ENCODE measurements at places on chromosomes 5 and 9. TPM values are rescaled to one million over a fixed set of nuclear protein-coding genes. Genes with fewer than 3 reads are reported as not detected.

Gene GCNT4
- 0.33 TPM for total RNA-seq

DNA sequence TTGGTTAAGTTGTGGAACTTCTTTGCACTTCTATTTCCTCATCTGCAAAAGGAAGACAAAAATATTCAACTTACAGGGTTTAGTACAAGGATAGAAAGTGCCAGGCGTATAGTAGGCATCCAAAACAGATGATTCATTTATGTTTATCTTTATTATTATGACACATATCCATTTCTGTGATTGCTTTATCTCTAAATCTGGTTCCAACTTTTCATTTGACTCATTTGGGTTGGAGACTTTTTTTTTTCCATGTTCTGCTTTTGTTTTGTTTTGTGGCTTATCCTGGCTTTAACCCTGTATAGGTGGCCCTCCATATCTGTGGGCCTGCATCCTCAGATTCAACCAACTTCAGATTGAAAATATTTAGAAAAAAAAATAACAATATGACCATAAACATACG is 186.7 kb upstream of the SLC24A2 start:
- no peak for DNase-seq

Gene URM1
- 45.4 TPM for total RNA-seq

Gene FAM240B
- not detected for total RNA-seq

Gene ARL14EPL
- not detected for total RNA-seq

DNA sequence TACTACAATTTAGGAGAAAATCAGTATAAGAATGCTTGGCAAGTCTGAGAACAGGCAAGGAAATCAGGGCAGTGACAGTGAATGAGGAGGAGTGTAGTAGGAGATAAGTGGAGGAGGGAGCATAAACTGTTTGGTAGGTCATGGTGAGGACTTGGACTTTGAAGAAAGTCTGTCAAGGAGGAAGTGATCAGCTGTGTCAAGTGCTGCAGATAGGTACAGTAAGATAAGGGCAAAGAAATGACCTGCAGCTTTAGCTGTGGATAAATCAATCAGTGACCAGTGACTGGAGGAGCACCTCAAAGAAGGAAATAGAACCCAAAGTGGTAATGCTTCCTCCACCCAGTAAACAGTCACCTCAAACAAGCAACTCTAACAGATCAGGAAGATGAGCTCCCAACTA is 106.3 kb downstream of the RAPGEF6 start:
- no peak for DNase-seq

- no peak for DNase-seq
Observed at GRCh38 chr5:168851902-168852321, 272.7 kb upstream of the PANK3 start.

GRCh38 chr9:105901514-105902109 is 207.3 kb downstream of the TMEM38B start:
- no peak for DNase-seq

DNA sequence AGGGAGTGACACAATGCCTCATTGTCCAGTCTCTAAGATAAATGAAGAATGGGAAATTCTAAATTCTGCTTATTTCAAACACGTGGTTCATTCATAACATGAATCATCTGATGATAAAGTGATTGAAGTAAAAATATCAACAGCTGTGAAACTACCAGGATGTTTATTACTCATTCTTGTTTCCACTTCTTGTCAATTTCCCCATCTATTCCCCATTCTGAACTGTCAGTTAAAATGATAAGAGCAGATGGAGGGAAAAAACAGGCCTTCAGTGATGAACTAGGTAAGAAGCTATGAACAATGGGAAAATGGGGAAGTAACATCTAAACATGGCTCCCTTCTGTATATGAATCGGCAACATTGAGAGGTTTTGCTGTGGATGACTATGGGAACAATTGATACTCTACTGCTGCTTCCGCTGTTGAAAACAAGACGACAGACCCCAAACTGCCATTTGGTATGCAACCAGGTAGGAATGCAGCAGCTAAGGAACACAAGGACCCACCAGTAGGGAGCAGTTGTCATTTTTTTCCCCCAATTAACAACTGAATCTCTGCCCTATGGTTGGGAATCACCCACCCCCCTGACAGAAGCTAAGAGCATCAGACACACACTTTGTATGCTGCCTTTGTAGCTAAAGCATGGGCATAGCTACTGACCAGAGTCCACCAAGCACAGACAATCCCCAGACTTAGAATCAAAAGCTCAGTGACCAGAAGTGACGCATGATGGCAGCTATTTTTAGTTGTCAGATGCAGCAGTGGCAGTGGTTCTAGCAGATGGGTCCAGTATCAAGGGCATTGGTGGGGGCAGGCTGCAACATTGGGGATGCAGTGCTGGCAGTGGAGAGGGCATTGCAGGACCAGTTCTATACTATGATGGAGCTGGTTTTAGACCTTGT is 52.9 kb upstream of the ZNF366 start:
- DNase-seq = no peak

- DNase-seq = no peak
Observed at GRCh38 chr5:133404724-133405123, 207.6 kb downstream of the FSTL4 start.

DNA sequence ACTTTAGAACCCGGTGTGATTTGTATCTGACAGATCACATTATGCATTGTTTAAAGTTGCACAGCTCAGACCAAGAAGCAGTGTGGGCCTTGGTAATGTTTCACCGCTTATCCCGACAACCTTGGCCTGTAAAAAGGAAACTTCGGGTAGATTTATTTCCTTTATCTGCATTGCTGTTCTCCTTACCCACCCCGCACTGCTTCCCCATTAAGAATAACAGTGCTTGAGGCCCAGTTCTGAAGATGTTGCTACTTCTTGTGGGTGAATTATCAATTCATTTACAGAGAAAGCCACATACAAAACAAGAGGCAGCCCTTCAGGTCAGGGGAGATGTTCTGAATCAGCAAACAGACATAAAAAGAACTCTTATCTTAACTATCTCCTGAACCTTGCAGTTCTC is 8.4 kb downstream of the SMARCA2 start:
- no peak for DNase-seq

Gene TMEM215
- not detected for total RNA-seq

- no peak for DNase-seq
Observed at GRCh38 chr9:5453673-5454072, 3.3 kb downstream of the CD274 start.

DNA sequence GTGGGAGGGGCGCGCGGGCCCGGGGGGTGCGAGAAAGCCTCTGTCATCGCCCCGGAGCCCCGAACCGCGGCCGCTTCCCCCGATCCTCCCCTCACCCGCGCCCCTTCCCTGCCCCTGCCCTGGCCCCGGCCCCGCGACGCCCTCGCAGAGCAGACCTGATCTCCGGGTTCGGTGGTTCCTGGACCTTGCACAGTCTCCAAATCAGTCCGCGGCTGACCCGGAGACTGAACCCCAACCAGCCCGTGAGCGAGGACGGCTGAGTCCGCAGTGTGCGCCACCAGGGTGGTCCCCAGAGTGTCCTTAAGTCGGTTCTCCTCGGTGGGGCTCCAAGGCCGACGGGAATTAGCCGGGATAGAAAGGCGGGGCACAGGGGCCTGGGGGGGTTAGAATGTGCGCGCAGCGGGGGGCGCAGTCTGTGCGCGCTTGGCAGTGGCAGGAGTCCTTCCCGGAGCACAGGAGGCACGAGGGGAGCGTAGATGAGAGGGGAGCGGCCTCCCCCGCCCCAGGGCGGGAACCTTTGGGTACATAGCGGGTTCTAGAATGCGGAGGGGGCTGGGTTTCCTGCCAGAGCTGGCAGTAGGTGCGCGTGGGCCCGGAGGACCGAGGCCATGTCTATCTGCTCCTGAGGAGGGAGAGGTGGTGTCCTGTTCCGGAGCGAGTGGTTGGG is 779 bp downstream of the PKN3 start:
- no peak for DNase-seq

GRCh38 chr9:138049085-138049778 is 171.7 kb downstream of the CACNA1B start:
- DNase-seq = no peak

GRCh38 chr5:125011419-125011818 is 265.0 kb upstream of the ZNF608 start:
- DNase-seq = no peak

GRCh38 chr9:124761196-124761595 is 9.9 kb downstream of the NR6A1 start:
- DNase-seq = no peak

- DNase-seq = no peak
Observed at GRCh38 chr5:34685485-34686165, 29.5 kb downstream of the RAI14 start.

Gene SPINK5
- not detected for total RNA-seq

DNA sequence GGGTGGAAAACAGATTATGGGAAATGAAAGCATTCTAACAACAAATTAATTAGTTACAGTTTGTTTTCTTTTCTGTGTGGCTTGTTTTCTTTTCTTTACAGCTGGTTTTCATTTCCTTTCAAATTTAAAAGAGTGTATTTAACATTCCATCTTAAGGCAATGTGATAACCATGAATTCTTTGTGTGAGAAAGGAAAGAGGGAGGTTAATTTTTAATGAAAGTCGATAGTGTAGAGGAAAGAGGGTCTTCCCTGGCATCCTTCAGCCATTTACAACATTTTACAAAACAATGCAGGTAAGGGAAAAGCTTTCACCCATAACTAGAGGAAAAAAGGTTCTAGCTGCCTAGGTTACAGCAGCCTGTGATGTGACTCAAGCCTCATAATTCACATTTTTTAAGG is 43.9 kb upstream of the IL33 start:
- DNase-seq = no peak

GRCh38 chr5:52961274-52961681 is 27.9 kb upstream of the ITGA2 start:
- no peak for DNase-seq

GRCh38 chr5:76529464-76530344 is 93.5 kb downstream of the F2RL2 start:
- DNase-seq = no peak

GRCh38 chr5:144465441-144465840 is 294.8 kb downstream of the KCTD16 start:
- no peak for DNase-seq

GRCh38 chr5:98749046-98749445 is 24.4 kb upstream of the RGMB start:
- no peak for DNase-seq

Measured in Panc1 (cell line).